ENCODE measurements at places on chromosomes 11 and 22.

DNA sequence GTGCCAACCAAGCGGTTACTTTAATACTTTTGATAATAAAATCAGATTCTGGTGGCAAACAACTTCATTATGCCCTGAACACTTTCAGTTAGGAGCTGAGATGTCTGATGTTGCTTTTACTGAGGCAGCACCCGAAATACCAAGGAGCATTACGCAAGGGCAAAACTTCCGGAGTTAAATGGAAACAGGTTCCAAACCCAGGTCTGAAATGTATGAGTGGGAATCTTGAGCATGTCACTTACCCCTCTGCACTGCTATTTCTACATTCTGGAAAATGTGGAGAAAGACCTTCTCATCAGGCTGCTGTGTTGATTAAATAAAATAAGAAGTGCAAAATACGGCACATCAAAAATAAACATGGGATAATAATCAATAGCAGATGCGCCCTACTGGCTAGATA is 315.1 kb downstream of the LARGE1 start:
- DNase-seq: peak; percentile 58

DNA sequence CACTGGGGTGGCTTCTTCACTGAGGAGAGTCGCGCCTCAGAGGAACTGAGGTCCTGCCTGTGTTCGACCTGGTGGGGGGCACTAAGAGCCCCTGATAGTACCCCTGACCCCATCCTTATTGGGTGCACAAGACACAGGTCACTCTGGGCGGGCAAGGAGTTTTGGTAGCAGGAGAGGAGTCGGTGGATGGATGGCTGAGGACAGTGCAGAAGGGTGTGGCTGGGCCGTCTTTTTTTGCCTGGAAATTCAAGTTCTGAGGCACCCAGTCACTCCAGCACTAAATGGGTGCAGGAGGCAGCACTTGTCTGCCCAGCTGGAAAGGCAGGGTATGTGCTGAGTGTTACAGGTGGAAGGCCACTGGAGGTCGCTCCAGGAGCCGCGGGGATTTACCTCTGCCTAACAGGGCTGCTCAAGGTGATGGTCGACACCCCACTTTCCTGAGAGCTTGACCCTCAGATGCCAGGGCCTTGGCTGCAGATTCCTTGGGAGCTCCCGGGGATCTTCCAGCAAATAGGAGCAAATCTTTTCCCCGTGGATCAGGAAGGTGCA is 960 bp downstream of the TSSC4 start:
- DNase-seq: no peak

DNA sequence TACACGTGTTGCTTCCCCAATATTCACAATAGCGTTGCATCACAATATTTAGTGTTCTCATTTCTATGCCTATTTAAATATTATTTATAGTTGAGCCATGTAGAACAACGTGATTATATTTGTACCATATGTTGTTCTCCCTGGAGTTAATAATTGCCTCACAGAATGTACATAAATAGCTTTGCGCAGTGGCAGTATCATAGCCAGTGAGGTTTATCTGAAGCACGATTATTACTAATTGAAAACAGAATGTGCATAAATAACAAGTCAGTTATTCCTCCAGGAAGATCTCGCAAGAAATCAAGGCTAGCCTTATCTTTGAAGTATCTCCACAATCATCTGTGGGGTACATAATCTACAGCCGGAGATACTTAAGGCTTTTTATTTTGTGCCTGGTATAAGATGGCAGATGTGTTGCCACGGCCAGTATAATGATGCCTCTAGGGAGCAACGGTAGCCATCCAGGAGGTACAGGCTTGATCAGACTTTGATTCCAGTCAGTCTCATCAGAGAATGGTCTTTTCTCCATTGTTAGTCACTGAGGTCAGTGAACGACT is 197.5 kb downstream of the MSANTD4 start:
- DNase-seq: no peak

DNA sequence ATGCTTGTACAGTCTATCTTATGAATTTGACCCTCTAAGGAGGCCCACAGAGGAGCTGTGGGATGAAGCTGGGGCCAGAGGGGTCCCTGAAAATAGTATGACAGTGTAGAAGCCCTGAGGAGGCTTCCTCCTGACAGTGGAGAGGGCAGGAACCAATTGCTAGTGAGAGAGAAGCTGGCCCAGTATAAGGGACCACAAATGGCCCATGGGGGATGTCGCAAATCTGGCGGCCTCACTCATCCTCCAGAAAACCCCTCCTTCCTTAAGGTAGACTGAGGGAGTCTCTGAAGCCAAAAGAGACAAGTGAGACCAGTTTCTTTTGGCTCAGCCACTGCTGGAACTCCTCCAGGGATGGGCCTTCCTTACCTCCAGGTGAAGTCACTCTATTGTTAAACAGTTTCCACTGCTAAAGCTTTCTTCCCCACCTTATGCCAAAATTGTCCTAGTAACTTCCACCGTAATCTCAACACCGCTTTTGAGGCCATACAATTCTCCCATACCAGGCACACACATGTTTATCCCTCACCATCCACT is 17.8 kb upstream of the CASTOR1 start:
- DNase-seq: no peak

GRCh38 chr22:40670058-40670457 is 9.2 kb upstream of the MCHR1 start:
- DNase-seq: no peak

DNA sequence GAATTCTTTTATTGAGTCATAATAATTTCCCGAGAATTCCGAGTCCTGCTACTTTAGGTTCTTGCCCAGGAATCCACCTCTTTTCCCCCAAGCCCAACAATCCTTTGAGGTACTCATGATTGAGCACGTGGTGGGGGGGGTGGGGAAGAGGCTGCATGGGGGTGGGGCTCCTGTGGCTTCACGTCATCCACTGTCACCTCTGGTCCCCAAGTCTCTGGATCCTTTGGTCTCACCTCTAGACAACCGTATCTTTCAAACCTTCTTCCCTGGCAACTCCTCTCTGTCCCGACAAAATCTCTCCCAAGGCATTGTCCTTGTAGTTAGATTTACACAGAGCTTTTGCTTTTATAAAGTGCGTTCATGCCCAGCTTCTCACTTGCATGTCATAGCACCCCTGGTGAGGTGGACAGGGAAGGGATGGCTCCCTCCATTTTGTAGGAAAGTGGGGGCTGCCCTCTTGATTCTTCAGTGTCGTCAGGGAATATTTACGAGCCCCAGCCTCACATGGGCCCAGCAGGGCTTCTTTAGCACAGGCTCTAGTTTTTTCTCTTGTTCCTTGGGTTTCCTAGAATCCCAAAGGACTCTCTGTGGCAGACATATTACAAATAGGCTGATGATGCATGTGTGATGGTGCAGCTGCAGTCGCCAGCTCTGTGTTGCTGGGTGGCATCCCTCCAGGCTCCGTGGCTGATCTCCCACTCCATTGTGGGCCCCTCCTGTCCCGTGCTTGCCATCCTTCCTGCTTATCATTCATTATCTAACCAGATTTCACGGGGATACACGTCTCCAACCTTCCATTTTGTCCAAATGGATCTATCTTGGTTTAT is 8.4 kb downstream of the UCP3 start:
- no peak for DNase-seq

DNA sequence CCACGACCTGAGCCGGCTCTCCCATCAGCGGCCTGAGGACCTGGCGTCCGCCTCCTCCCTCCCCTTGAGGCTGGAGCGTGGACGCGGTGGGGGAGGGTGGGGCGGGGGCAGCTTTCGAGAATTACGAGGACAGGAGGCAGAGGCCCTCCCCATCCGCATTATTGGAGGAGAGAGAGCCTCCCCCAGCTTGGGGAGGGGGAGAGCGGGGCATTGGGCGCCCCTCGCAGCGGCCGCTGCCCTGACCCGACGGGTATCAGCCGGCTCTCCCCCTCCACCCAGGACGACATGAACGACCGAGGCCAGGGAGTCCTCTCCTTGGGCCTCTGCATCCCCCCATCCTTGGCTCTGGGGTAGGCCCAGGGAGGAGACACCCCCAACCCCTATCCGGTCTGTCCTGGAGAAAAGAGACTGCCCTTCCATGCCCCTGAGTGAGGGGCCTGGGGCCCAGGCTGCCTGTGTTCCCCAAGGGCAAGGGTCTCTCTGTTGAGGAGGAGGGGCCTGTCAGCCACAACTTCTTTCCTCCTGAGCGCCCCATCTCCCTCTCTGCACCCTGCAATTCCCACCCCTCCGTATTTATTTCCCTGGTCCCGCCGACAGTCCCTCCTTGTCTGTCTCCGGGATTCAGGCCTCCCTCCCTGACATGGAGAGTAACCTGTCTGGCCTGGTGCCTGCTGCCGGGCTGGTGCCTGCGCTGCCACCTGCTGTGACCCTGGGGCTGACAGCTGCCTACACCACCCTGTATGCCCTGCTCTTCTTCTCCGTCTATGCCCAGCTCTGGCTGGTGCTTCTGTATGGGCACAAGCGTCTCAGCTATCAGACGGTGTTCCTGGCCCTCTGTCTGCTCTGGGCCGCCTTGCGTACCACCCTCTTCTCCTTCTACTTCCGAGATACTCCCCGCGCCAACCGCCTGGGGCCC is 495 bp downstream of the GPR137 start:
- DNase-seq: no peak

- no peak for DNase-seq
These were observed 105.5 kb downstream of the KCNQ1OT1 start for GRCh38 chr11:2594267-2594666.

- DNase-seq: no peak
These were observed 2.1 kb upstream of the AHNAK start for GRCh38 chr11:62548545-62549335.

DNA sequence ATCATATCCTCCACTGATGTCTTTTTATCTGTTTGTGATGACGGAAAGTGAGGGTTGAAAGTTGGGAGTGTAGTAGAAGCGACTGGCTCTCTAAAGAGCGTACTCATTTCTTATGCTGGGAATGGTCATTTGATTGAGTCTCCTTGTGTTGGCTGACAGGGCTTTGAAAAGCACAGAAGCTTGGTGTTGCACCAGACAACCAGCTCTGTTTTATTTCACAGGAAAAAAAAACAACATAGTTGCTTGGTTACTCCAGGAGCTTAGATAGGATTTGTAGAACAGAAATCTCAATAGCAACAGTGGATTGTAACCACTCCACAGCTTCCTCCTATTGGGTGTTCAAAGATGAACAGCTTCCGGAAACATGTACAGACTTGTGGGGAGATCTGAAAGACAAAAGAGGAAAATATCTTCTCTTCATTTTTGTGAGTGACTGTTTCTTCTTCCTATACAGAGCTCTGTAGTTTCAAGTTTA is 2.7 kb downstream of the RBM14 start:
- no peak for DNase-seq

- no peak for DNase-seq
These were observed 30.6 kb downstream of the SCUBE1 start for GRCh38 chr22:43312608-43313007.

- DNase-seq: no peak
These were observed 2.5 kb upstream of the OR51G1 start for GRCh38 chr11:4926608-4927007.

DNA sequence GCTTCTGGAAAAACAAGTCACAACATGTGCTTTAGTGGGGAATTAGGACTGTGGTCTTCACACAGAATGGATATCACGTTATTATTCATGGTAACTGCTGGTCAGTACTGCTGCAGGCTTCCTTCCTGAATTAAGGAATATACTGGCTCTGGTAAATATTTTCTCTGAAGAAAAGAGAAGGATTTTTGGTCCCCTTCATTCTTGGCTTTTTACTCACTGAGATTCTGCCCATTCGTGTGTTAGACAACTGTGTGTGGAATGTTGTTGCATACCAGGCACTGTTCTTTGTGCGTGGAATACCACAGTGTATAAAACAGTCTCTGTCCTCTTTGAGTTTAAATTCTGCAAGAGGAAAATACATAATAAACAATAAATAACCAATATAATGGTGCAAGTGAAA is 80.3 kb downstream of the ALX4 start:
- no peak for DNase-seq

GRCh38 chr22:19859861-19860510 is 5.3 kb upstream of the GNB1L start:
- no peak for DNase-seq

DNA sequence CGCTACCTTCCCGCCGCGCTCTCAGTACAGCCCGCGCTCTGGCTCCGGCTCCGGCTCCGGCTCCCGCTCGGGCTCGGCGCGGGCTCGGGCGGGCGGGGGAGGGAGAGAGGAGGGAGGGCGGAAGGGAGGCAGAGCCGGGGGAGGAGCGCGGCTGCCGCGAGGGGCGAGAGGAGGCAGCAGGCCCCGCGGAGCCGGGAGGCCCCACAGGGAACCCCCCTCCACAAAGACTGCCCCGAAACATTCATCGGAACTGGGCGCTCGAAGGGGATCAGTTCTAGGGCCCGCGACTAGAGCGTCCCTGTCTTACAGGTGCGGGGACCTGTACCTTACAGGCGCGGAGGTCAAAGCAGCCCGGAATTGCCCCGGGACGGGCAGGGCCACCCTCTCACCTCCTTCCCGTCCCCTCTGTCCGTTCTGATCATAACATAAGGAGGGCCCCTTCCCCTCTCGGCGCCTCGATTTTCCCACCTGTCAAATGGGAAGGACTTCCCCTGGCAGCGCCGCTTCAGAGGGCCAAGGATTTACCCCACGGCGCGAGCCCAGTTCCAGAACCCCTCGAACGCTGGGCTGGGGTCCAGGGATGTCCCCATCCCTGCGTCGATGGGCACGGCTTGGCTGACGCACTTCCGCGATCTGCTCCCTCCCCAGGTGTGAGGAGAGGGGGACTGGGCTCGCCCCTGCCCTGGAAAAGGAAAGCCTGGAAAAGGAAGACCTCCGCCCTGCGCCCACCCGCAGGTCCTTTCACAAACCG is at the start of gene SHISA8:
Gene SHISA8 (minus strand): TSS at position 40 of the 751 bp plus-strand sequence. CDS start 407 bp downstream, outside the sequence.
- no peak for DNase-seq

DNA sequence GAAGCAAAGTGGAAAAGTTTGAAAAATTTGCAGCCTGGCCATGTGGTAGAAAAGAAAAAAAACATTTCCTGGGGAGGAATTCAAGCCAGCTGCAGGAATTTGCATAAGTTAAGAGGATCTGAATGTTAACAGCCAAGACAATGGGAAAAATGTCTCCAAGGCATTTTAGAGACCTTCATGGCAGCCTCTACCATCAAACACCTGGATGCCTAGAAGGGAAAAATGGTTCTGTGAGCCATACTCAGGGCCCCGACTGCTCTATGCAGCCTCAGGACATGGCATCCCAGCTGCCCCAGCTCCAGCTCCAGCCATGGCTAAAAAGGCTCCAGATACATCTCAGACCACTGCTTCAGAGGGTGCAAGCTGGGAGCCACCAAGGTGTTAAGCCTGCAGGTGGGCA is 149.1 kb upstream of the SOX6 start:
- no peak for DNase-seq

DNA sequence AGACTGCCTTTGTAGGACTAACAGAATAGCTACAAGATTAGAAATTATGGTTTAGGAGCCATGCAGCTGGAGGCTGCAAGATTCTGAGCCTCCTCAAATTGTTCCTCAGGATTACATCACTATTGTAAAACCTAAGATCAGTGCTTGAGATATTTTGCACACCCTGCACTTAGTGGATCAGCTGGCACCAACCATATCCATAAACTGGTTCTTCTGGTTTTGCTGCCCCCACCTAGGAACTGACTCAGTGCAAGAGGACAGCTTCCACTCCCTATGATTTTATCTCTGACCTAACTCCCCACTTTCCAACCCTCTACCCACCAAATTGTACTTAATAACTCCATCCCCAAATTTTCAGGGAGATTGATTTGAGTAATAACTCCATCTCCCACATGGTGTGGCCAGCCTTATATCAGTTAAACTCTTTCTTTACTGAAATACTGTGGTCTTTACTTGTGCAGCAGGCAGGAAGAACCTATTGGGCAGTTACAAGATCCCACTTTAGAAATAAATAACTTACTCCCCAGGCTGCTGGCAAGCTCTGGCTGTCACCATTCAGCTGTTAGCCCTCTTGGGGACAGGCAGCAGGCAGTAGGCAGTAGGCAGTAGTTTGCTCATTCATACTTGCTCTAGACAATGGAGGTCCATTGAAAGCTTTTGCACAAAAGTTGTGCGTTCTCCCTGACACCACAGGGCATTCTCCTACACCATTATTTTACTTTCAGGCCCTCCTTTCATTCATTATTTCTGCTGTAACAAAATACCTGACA is 119.0 kb downstream of the SLC17A6 start:
- DNase-seq: no peak

All from fibroblast of skin of left biceps (primary cell).